Panc1 (cell line): ENCODE measurements at places on chromosomes 6 and 20.
A peak's percentile ranks its signal among the peaks of the same experiment; 100 is the strongest.

GRCh38 chr20:24684421-24684871 lies 215.0 kb downstream of the SYNDIG1 start:
- no peak for DNase-seq

GRCh38 chr6:49038294-49038822 lies 424.7 kb downstream of the MMUT start:
- DNase-seq = no peak

GRCh38 chr6:105317607-105318533 lies 85.0 kb downstream of the PREP start:
- peak; percentile 13 for DNase-seq

- no peak for DNase-seq
Observed at GRCh38 chr6:124961777-124962638, at the start of gene RNF217. RNF217 (plus strand) TSS chr6:124962437; CDS start chr6:124962545, 108 bp downstream.

- no peak for DNase-seq
Observed at GRCh38 chr6:161091151-161091550, 99.6 kb downstream of the MAP3K4 start.

DNA sequence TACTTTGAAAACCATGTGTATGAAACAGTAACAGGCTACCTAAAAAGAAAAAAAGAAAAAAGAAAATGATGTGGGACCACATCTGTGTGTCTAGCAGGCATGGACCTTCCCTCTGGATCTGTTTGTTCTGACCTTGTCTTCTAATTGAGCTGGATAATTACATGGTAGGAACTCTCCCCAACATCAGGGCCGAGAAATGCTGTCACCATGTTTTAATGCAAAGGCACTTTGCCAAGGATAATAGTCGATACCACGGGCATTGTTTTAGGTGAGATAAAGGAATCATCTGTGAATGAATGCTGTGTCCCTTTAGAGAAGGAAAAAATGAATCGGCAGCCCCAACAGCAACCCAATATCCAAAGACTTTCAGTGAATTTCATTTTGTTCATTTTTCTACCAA lies 149.1 kb downstream of the ZDHHC14 start:
- DNase-seq = no peak

GRCh38 chr6:35497571-35498421 lies 917 bp upstream of the TEAD3 start:
- DNase-seq = no peak

DNA sequence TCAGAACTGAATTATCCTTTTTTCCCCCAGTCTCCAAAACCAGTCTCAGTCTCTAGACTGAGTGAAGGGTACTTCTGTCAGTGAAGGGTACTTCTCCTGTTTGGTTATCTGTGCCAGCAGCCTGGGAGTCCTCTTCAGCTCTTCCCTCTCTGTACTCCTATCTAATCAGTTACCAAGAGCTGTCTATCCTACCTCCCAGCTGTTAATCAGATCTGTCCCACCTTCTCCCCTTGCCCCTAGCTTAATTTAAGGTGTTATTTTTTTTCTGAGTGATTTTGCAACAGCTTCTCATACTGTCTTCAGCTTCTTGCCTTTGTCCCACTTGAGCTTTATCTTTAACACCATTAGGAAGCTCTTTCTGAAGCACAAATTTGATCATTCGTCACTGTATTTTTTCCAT lies 491.9 kb upstream of the SOX4 start:
- DNase-seq = no peak

- DNase-seq = no peak
Observed at GRCh38 chr20:34420146-34420545, 57.1 kb downstream of the ITCH start.

DNA sequence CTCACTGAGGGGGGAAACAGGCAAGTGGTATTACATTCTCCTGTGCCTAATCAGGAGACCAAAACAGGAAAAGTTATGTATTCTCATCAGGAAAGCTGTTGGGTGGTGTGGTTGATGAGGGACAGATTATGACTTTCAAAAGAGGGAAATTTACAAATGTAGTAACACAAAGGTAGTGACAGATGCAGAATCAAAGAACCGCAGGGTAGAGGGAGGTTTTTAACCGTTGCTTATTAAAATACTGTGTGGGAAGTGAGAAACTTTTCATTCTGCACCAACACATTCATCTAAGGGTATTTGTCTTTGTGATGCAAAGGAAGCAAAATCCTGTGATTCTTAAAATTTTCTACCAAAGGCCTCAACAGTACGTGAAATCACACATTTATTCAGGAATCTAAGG lies 288.2 kb upstream of the MAN1A1 start:
- no peak for DNase-seq

DNA sequence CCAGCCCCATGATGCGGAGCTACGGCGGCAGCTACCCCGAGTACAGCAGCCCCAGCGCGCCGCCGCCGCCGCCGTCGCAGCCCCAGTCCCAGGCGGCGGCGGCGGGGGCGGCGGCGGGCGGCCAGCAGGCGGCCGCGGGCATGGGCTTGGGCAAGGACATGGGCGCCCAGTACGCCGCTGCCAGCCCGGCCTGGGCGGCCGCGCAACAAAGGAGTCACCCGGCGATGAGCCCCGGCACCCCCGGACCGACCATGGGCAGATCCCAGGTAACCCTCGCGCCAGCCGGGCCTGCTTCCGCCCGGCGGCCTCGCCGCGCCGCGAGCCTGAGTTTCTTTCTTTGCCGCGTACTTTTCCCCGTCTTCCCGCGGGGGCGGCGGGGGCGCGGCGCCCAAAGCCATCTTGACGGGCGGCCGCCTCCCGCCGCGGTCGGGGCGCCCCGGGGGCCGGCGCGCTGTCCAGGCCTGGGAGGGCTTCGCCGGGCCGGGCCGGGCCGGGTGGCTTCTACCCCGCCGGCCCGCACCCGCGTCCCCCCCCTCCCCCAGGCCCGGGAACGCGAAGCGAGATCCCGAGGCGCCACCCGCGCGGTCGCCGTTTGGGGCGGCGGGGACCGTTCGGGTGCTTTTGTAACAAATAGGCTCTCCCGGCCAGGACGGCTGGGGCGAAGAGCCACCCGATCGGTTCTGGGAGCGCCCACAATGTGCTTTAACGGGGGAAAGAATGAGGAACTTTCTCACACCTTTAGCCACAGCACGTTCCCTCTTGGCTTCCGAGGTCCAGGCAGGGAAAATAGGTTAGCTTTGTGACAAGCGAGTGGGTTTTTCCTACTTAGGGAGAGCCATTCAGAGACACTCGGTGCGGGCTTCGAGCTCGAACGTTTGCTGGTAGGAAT lies 2.3 kb downstream of the ARID1B start:
- DNase-seq = no peak

DNA sequence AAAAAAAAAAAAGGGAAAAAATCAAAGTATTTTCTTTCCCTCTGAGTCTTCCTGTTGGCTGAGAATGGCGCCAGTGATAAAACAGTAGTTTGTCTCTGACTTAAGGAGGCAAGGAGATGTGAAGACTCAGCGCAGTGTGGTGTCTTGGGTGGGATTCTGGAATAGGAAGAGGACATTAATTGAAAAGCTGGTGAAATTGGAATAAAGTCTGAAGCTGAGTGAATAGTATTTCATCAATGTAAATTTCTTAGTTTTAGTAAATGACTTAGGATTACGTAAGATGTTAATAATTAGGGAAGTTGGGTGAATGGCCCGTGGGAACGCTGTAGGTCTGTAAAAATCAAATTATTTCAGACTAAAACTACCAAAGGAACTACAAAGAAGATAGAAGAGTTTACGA lies 122.8 kb upstream of the ZNF217 start:
- no peak for DNase-seq

- DNase-seq = no peak
Observed at GRCh38 chr6:2982426-2983117, 11.2 kb upstream of the SERPINB6 start.

DNA sequence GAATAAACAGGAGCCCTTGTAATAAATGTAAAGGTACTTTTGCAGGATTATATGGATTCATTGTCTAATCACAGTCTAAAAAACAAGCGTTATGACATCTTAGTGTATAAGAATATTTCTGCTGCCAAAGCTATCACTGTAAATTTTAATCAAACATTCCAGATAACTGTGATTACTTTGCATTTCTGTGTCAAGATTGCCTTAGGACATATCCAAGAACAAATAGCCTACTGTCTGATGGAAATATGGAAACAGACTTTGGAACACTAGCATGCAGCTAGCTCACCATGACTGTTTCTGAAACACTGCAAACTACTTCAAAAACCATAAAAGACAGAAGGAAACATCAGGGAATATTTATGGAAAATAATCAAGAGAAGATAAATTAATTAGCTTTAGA lies 248.7 kb upstream of the ASCC3 start:
- DNase-seq = no peak

DNA sequence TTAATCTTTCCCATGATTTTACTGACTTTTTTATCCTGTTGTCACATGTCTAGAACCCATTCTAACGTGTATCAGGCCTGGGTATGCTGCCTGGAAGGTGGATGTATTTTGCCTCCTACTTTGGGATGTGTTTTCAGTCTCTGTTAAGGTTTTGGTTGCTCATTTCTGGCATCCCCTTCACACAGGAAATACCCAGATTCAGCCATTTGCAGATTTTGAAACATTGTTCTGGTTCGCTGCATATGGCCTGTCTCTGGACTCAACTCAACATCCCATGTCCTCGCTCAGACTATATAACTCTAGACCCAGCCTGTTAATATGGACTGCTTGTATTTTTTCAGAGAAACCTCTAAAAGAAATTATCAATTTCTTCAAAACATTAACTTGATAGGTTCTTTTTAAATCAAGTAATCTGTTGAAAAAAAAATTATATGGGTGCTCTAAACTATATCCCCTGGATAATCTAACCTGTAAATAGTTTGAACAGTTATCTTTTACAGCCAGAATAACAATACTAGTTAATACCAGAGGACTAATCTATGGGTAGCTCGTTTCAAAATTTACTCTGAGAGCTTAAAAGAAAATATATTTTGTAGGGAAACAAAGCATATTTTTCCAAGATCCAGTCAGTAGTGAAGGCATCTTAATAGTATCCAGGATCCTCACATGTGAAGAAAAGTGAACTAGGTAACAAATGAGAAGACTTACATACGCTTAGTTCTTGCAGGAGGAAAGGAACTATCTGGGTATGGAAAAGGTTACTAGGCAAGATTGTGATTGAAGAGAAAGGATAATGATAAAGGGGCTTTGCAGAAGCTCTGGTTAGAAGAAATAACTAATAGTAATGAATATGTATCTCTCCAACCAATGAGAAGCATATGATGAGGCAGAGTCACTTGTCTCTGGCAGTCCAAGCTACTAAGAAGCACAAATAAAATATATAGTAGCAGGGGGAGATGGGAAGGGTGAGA lies 23.4 kb upstream of the HLA-DQB1 start:
- DNase-seq = no peak

- no peak for DNase-seq
Observed at GRCh38 chr6:51526922-51527321, 560.5 kb downstream of the PKHD1 start.

GRCh38 chr6:113997116-113997515 lies 26.2 kb upstream of the HDAC2 start:
- peak; percentile 78 for DNase-seq

DNA sequence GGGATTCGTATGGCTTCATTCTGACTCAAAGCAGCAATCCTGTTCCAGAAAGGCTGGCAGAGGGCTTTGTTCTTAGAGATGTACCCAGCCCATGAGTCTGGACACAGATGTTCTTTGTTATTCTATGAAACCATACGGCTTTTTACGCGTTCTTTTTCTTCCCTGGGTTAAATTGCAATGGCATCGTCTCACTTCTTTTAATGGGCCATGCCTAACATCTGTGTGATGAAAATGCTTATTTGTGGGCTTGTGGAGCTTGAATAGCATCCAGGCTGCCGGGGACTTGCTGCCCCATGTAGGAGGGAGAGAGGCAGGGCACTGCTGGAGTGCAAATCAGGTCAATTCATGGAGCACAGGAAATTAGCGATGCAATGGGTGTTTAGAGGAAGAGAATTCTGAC lies 19.4 kb downstream of the FAM50B start:
- no peak for DNase-seq

DNA sequence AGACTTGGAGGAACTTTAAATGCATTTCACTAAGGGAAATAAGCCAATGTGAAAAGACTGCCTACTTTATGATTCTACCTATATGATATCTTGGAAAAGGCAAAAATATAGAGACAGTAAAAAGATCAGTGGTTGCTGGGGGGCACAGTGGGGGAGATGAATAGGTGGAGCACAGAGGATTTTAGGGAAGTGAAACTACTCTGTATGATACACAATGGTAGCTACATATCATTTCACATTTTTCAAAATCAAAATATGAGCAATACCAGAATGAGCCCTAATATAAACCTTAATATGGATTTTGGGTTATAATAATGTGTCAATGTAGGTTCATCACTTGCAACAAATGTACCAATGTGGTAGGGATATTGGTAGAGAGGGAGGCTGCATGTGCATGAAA lies 161.4 kb upstream of the HTR1E start:
- no peak for DNase-seq

GRCh38 chr6:38034274-38034914 lies 214.9 kb downstream of the ZFAND3 start:
- no peak for DNase-seq

GRCh38 chr6:41560431-41561192 lies 14.4 kb downstream of the FOXP4 start:
- DNase-seq = no peak

GRCh38 chr20:58424218-58424969 lies 35.4 kb downstream of the VAPB start:
- no peak for DNase-seq

GRCh38 chr6:45818655-45819054 lies 197.0 kb downstream of the CLIC5 start:
- DNase-seq = no peak

GRCh38 chr20:62494980-62495748 lies 19.4 kb upstream of the GATA5 start:
- no peak for DNase-seq

DNA sequence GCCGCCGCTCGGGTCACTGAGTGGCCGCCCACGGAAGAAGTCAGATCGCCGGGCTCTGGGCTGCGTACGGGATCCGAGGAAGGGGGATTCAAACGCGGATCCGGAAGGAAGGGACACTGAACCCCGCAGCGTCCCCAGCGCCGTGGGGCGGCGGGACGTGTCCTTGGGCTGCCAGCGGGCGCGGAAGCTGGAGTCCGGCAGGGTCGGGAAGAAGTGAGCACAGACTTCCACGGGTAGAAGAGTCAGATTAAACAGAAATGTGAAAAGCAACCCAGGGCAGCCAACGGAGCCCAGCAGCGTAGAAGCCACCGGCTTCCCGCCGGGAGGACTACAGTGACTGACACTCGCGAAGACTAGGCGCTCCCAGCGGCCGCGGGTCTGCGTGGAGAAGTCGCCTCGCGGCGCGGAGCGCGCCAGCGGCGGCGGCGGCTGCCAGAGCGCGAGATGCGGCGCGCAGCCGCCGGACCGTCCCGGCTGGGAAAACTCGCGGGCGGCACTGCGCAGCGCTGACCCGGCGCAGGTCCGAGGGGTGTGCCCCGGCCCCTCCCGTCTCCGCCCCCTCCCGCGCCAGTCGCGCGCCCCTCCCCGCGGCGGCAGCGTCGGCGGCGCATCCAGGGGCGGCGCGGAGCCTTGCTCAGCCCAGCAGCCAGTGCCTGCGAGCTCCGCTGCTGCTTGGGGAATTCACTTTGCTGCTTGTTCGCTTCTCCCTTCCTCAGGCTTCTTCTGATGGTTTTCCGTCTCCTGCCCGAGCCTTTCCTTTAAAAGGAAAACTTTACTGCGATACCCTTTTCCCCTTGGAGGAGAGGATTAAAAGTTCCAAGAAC lies at the start of gene SAMD5:
TSS of gene SAMD5 (plus strand) at position 649 of the 824 bp plus-strand sequence. CDS start 239 bp downstream, outside the sequence.
- no peak for DNase-seq
